ENCODE measurements at places on chromosomes 7 and 10.

DNA sequence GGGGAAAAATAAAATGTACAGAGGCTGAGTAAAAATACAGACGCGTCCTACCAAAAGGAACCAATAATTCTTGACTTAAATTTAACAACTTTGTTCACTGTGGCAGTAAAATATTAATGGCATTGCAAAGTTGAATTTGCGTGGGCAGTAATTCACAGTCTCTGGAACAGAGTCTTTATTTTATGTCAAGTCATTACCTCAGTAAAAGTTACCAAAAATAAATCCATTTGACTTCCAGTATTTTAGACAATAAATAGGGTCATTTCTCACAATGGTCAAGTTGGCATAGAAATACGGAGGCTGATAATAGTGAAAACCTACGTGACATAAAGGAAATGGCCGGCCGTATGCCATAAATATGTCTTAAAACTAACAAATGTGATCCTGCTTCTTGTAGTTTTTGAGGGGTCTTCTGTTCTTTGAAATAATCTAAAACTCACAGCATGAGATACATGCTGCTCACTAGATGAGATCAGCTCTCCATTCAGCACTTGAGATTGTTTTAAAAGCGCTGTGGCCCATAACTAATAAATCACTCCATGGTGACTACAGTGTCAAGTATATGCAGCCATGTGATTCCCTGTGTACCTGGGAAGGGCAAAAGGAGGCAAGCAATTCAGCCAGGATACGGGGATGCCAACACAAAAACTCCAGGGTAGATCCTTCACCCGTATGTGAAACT, 75.3 kb downstream of the DOCK4 start:
- DNase-seq = no peak

- DNase-seq = no peak
Measured at GRCh38 chr7:134703782-134704181, 57.1 kb downstream of the BPGM start.

GRCh38 chr7:98719396-98719795, 102.3 kb downstream of the NPTX2 start:
- DNase-seq = no peak

GRCh38 chr7:20170633-20171032, 46.6 kb downstream of the MACC1 start:
- no peak for DNase-seq

DNA sequence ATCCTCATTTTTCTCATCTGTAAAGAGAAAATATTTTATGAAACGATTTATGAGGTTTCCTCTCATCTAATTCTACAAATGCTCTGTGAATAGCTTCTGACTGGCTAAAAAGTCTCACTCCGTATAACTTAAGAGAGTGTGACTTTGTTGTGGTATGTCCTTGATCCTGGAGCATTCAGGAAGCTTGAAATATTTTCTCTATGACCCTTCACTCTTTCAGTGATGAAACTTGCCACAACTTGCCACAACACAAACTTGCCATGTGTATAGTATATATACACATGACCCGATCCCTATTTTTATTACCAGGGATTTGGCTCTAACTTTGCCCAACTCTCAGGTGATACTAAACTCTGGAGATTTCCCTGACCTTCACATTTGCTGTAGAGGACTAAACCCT, 74.1 kb downstream of the TES start:
- DNase-seq = no peak

- DNase-seq = no peak
Measured at GRCh38 chr10:79628988-79629954, 18.5 kb downstream of the SFTPA1 start.

GRCh38 chr10:112926906-112927688, 22.9 kb upstream of the TCF7L2 start:
- no peak for DNase-seq

All from GM20000 (cell line).